ENCODE measurements at places on chromosomes 1 and 21. TPM values are rescaled to one million over a fixed set of nuclear protein-coding genes. Genes with fewer than 3 reads are reported as not detected.

DNA sequence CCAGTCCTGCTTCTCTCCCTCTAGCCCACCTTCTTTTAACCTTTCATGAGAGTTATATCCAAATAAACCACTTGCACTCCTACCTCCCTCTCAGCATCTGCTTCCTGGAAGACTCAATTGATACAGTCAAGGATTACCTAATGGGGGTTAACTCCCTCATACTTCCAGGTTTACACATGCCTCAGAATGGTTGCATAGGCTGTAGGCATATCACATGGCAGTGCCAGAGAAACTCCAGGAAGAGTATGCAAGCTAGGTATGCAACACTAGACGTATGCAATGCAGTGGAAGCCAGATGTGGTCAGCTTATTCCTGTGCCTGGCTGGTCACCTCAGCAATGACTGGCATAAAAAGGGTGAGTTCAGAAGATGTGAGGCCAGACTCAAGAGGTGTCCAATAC lies 32.7 kb upstream of the VANGL1 start:
- DNase-seq, result no peak

- DNase-seq, result no peak
Observed at GRCh38 chr1:91727763-91728162, 158.2 kb downstream of the TGFBR3 start.

DNA sequence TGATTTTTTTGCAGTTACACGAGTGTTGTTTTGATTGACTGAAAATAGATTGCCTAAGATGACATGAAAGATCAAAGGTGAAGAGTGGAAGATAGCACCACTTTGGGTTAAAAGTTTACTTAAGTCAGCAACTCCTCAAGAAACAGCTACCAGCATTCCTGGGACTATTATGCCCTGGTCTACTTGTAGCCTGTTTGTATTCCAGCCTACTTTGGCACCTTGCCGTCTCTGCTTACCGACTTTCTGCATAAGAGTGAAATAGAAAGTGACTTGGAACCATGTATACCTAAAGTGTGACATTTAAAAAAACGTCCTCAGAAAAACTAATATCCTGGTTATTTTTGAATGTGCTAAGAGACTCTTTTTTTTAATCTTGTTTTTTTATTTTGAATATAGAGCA lies 631.5 kb upstream of the PTBP2 start:
- DNase-seq, result peak; percentile 12

- no peak for DNase-seq
Observed at GRCh38 chr1:77514921-77515776, 167.3 kb downstream of the ZZZ3 start.

The PLCH2 gene
- polyA plus RNA-seq, result 3.4 TPM

The DISP3 gene
- polyA plus RNA-seq, result 0.89 TPM

DNA sequence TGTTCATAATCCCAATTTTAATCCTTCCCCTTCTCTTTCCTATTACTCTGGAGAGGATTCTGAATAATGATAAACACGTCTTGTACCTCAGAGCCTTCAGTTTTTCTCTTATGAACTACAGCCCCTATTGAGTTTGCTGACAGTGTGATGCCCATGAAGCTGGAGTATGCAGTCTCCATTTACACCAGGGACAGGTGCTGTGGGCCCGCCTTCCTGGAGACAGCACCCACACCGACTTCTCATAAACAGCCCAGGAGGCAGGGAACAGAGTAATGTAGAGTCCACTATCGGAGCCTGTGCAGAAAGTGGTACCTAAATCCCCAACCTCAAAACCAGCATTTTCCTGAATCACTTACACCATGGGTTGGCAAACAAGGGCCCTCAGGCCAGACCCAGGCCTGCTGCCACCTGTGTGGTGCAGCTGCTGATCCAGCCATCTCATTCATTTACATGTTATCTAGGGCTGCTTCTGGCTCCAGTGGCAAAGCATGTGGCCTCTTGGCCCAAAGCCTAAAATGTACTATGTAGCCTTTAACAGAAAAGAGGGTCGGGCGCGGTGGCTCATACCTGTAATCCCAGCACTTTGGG lies 95.1 kb upstream of the KRTAP19-8 start:
- no peak for DNase-seq

- DNase-seq, result peak; percentile 21
Observed at GRCh38 chr1:200837931-200838571, 34.7 kb upstream of the GPR25 start.

The CHODL gene
- polyA plus RNA-seq, result 5.9 TPM

The SAMSN1 gene
- 1.4 TPM for polyA plus RNA-seq

The FMO2 gene
- polyA plus RNA-seq, result 12.9 TPM

GRCh38 chr1:171817511-171818265 lies 23.6 kb upstream of the DNM3 start:
- DNase-seq, result no peak

- DNase-seq, result no peak
Observed at GRCh38 chr1:3663999-3664699, 11.8 kb downstream of the TP73 start.

GRCh38 chr1:246067432-246068216 lies 439.5 kb downstream of the SMYD3 start:
- DNase-seq, result no peak

The OLIG2 gene
- not detected for polyA plus RNA-seq
